ENCODE measurements at places on chromosomes 2 and 18. TPM values are rescaled to one million over a fixed set of nuclear protein-coding genes. Genes with fewer than 3 reads are reported as not detected.

KCNS3 gene
- total RNA-seq = 1.1 TPM

CNTNAP5 gene
- not detected for total RNA-seq

KCTD18 gene
- total RNA-seq = 11.0 TPM

TCF23 gene
- not detected for total RNA-seq

SCN9A gene
- total RNA-seq = 4.8 TPM

PLCD4 gene
- 0.90 TPM for total RNA-seq

CTAGE1 gene
- total RNA-seq = not detected

SPOPL gene
- total RNA-seq = 4.3 TPM

OTOS gene
- not detected for total RNA-seq

KATNAL2 gene
- 1.4 TPM for total RNA-seq

DNMT3A gene
- 5.6 TPM for total RNA-seq

GCFC2 gene
- total RNA-seq = 17.2 TPM

MAPK4 gene
- total RNA-seq = 0.14 TPM

ATP8B1 gene
- 9.0 TPM for total RNA-seq

C1GALT1C1L gene
- 2.8 TPM for total RNA-seq
